Osteocyte (in vitro differentiated cells): ENCODE measurements at places on chromosomes 6 and 20.

- DNase-seq = no peak
Measured at GRCh38 chr6:112296122-112296521, 41.8 kb upstream of the LAMA4 start.

DNA sequence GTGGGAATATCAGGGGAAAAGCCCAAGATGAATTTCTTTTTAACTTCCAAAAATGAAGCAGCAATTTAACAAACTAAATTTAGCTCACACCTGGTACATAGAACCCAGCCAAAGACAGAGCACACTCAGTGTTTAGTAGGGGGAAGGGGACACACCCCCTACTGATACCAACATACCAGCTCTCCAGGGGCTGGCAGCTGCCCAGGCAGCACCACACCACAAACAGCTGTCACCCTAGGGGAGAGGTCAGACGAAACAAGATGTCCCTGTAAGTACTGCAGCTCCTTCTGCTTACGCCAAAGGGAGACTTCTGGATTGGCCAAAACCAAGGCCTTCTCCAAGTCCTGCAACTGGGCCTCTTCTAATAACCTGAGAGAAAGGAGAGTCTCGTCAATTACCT is 26.0 kb downstream of the MDN1 start:
- DNase-seq = no peak

DNA sequence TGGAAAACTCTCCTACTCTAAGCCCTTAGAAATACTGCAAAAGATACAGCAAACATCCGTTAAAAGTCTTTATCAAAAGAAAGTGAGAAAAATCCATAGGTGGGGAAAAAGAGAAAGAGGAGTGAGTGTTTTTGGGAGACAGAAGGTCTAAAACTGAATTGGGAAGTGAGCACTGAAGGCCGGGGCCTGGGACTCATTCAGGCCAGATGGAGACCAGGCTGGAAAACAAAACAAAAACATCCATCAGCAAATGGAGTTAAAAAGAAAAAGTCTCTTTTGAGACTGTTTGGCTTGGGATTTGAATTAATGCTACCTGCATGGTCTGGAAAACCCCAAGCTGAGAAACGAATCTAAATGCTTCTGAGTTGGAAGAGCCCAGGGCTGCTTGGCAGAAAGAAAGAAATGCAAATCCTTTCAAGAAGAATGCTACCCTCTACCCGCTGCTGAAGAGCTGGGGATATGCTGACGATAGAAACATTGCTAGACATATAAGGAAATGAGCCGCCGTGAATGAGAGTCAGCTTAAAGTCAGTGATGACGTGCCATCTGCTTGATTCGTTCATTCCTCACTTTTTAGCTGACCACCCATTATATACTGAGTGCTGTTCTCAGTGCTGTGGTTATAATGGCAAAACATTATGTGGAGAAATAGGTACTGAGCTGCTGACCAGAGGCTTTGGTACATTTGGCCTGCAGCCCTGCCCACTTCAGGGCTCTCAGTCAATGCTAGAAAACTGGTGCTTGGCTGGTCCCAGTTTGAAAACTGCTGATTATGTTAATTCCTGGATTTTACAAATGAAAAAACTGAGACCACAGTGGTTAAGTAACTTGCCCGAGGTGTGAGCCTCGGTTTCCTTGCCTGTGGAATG is 28.0 kb upstream of the TULP4 start:
- DNase-seq = no peak

DNA sequence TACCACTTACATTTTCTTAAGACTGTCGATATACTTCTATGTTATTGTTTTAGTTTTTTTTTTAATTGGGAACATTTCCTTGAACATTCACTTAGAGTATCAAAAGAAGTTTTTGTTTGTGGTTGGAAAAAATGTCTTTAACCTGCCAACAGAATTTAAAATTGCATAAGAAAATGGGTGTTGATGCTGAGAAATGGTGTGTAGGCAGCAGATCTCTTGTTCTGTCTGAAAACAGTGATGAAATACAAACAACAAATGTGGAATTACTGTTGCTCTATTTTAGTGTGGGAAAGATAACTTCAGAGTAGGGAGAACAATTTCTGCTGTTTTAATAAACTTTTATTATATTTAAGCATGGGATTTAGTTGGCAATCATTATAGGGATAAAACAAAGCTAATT is 293.5 kb downstream of the CDKAL1 start:
- DNase-seq = no peak

- DNase-seq = no peak
Measured at GRCh38 chr6:46116289-46116688, 13.5 kb upstream of the ENPP4 start.

GRCh38 chr6:63912887-63913286 is 277.3 kb downstream of the PHF3 start:
- no peak for DNase-seq

GRCh38 chr6:148263010-148263409 is 79.6 kb upstream of the SASH1 start:
- no peak for DNase-seq

GRCh38 chr6:136309729-136310311 is 20.2 kb upstream of the BCLAF1 start:
- no peak for DNase-seq

- no peak for DNase-seq
Measured at GRCh38 chr6:15754035-15754705, 91.3 kb upstream of the DTNBP1 start.

- DNase-seq = no peak
Measured at GRCh38 chr6:54899986-54900385, 53.4 kb downstream of the FAM83B start.

DNA sequence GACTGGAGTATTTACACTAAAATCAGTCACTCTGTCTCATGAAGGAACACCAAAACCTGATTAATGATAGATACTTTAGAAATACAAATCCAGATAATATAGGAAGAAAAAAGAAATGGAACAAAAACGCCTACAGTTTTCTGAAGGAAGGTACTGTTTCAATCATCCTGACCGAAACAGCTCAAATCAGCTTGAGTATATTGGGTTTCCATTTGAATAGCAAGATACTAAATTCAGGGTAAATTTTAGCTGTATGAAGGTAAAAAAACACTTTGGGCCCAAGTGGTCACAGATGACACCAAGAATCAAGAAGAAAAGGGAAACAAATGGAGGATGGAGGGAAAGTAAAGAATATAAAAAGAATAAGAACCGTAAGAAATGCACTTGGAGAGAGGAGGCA is 6.9 kb downstream of the ZSCAN23 start:
- no peak for DNase-seq

- no peak for DNase-seq
Measured at GRCh38 chr6:137717074-137718073, 149.7 kb upstream of the TNFAIP3 start.

- no peak for DNase-seq
Measured at GRCh38 chr6:42165016-42165415, 8.1 kb upstream of the GUCA1A start.

DNA sequence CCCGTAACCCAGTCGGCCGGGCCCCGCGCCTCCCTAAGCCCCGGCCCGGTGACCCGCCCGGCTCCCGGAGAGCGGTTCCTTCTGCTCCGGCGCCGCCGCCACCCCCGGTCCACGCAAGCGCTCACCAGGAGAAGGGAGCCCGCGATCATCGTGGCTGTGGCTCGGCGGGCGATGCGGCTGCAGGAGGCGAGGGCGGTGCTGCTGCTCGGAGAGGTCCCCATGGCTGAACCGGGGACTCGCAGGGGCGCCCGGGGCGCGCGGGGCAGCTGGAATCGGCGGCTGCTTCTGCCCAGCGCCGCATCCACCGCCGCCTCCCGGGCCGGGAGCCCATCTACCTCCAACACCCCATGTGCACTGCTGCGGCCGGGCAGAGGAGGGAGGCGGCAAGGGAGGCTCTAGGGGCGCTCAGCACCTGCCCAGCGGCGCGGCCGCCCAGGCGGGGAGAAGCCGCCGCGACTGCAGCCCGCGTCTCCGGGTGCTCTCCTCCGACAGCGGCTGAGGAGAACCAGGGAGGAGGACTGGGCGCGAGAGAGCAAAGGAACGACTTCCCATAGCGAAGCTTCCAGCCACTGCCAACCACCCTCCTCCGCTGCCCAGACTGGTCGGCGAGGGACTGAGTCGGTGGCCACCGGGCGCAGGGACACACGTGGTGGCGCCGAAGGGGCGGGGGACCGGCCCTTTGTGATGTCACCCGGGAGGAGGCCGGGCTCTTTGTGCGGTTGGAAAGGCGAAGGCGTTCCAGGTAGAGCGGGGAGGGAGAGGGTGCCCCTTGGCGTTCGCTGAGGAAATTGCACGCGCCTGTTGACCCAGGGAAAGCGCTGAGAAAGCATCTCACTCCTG is at the start of gene TNFRSF21:
Gene TNFRSF21 (minus strand): TSS at position 615 of the 840 bp plus-strand sequence. CDS start 394 bp downstream, at position 221.
- DNase-seq = peak; percentile 94

GRCh38 chr6:8628063-8628462 is 192.7 kb upstream of the SLC35B3 start:
- no peak for DNase-seq

DNA sequence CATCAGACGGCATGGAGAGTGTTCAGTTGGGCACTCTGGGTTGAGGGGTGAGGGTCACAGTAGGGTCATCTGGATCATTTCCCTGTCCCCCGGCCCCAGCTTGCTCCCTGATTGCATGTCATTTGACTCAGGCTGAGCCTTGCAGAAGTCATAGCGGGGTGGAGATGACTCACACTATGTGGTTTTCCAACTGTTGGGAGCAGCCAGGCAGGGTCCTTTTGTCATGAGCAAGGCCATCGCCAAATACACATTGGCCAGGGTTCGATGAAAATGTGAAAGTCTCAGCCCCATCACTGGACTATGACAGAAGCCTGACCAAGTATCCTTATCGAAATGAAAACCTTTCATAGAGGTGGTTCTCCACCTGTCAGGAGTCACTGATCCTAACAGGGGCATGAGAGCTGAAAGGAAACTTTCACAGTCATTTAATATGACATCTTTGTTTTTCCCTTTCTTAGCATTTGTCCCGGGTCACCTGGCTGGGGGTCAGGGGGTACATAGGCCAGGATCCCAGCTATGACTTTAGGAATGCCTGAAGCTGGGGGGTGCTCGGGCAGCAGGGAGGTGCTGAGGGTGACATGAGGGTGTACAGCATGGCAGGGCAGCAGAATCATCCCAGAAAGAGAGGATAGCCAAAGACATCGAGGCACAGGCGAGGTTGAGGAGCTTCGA is 70.2 kb upstream of the CD93 start:
- peak; percentile 62 for DNase-seq

- no peak for DNase-seq
Measured at GRCh38 chr6:35716798-35717197, 20.0 kb upstream of the ARMC12 start.

- no peak for DNase-seq
Measured at GRCh38 chr20:10662151-10662550, 11.6 kb downstream of the JAG1 start.

- DNase-seq = no peak
Measured at GRCh38 chr6:10201606-10202510, 213.0 kb downstream of the TFAP2A start.

DNA sequence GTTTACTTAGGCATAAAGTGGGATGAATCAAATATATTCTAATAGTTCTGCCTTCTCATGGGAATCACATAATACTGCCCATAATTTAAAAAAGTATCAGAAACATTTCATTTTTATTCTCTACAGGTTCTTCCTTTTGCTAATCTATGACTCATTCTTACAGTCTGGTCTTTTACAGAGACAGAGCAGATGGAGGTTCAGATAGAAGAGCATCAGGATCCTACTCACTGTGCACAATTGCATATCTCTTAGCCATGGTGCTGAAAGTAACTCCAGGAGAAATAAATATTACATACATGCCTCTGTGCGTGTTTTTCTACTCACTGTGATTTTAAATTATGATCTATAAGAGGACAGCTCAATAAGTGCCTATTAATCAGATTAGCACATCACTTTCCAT is 16.3 kb upstream of the OR2B6 start:
- no peak for DNase-seq

GRCh38 chr6:93821953-93822352 is 402.6 kb upstream of the EPHA7 start:
- DNase-seq = no peak

DNA sequence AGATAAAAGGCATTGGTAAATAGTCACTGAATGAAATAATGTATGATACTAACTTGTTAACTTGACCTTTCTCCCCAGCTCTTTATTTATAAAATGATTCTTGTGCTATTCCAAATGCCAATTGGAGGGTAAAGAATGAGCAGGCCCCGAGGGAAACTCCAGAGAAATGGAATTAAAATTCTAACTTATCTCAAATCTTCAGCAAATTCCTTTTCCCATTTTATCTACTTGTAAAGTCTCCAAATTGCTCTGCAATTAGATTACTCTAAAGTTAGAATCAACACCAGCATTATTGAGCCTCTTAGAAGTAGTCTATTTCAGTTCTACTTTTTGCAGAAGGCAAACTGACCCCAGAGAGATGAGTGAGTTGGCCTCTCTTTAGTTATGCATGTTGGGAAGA is 165.9 kb upstream of the PREP start:
- DNase-seq = no peak

DNA sequence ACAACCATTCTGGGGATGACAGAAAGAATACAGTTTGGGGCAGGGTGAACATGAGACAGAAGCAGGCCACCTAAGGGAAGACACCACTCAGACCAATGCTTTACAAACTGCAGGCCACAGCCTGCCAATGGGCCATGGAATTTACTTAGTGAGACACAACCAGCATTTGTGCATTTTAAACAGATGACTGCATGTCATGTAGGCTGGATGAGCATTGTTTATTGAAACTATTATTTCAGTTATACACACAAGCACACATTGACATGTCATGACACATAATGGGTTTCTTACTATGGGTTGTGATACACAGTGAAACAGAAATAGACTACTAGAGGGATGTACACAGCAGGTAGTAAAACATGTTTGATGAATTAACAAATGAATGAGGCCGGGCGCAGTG is 8.0 kb downstream of the PGM3 start:
- DNase-seq = no peak

DNA sequence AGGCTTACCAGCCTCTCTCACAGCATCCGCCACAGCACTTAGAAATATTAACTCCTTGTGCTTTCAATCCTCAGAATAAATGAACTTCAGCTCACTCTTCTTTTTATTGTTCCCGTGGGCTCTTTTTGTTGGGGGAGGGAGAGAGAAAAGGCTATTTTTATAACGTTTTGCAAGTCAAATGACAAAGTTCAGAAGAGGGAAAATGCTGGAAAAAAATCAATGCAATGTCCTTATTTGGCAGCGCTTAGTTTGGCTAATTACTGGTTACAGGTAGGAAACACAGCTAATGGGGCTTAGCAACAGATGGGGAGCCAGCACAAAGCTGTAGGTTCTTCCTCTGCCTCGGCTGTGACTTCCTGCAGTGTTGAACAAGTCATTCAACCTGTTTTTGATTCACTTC is 1067.0 kb upstream of the MAP3K7 start:
- no peak for DNase-seq

- DNase-seq = no peak
Measured at GRCh38 chr6:13573669-13574110, 711 bp upstream of the SIRT5 start.
